ENCODE measurements at places on chromosomes 16 and 17.

GRCh38 chr17:57090560-57091185 is 5.6 kb downstream of the AKAP1 start:
- peak; percentile 46 for DNase-seq

DNA sequence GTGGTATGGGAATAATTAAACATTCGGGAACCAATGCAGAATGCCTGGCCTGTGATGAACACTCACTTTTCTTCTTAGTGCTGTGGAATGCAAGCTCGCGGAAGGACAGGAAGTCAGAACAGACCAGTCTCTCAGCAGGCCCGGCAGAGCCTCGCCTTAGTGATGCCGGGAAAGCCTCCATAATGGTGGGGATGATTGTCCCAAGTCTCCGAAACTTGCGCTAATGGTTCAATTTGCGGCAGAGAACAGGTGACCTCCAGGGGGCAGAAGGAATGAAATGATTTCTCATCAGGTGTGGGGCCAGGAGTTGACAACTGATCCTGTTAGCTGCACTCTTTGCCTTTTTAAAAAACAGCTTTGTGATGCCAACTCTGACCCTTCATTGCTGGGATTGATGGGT is 170.6 kb downstream of the GSG1L start:
- DNase-seq, result no peak

DNA sequence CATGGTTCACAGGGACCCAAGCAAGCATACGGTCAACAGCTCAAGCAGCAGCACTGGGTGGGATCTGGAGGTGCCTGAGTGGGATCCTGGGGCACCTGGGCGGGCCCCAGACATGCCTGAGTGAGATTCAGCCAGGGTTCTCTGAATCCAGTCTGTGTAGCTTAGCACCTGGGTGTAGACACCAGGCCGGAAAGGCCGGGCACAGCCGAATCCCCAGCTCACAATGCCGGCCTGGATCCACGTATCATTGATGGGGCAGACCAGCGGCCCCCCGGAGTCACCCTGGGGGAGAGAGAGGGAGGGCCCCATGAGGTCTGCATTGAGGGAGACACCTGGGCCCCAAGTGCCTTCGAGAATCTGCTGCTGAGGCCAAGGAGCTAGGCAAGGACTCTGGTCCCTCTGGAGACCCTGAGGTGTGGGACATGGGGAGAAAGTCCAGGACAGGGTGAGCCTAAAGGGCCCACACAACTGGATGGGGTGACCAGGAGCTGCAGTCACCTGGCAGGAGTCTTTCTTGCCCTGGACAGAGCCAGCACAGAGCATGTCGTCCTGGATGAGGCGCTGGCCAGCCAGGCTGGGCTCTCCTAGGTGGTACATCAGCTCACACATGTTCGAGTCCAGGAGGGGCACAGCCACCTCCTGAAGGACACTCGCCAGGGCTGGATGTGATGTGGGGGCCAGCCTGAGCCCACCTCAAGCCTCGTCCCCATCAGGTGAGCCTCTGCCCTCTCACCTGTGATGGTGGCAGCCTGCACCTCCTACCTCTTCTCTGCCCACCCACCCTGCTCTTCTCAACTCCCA is 9.7 kb downstream of the ZG16B start:
- DNase-seq, result no peak

- DNase-seq, result no peak
Observed at GRCh38 chr17:33561569-33562334, 268.7 kb upstream of the ASIC2 start.

DNA sequence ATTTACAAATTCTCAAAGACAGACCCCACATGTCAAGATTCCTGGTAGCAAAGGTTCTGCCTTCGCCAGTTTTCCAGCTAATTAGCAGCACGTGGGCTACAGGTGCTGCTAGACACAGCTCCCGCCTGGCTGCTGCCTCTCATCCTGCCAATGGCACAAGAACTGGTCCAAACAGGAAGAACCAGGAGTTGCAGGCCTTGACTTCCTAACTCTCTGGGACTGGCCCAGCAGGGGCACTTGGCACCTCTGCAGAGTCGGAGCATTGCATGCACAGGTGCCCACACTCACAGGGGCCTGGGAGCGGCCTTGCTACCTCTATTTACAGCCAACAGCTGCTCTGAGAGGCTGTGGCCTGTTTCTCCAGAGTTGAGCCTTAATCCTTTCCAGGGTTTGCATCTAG is 39.6 kb downstream of the TK2 start:
- DNase-seq, result no peak

GRCh38 chr17:29291163-29291752 is 2.7 kb downstream of the NUFIP2 start:
- peak; percentile 66 for DNase-seq

GRCh38 chr16:88784856-88785105 is 239 bp downstream of the PIEZO1 start:
- DNase-seq, result no peak

DNA sequence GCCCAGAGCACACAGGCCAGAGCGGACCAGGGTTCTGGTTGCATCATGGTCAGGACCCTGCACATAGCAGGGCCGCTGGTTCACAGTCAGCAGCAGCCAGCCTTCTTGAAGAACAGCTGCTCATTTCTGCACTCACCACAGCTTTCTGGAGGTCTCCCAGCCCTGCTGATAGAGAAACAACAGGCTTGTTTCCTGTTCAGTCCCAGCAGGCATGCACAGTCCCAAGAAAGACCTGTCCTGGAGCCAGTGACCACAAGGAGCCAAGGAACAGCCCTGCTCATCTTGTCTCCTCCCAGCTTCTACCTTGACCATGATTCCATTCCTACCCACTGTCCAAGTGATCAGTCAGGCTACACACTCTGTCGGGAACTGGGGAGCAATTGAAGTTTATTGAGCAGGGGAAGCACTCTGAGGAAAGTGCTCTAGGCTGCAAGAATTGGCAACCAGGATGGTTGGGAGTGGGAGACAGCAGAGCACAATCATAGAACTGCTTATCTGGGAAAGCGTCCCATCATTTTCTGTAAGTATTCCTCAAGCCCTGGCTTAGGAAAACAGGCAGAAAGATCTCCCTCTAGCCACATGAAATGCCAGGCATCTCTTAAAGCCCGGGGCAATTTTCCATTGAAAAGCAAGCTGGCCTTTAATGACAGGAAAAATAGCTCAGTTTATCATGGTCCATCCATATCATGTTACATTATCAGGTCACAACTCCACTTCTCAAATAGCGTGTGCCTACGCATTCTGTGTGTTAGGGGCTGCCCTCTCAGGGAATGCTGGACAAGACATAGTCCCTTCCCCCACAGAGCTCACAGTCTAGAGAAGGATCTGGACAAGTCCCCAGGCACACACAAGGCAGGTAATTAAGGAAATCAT is 155.4 kb upstream of the FOXF1 start:
- no peak for DNase-seq

DNA sequence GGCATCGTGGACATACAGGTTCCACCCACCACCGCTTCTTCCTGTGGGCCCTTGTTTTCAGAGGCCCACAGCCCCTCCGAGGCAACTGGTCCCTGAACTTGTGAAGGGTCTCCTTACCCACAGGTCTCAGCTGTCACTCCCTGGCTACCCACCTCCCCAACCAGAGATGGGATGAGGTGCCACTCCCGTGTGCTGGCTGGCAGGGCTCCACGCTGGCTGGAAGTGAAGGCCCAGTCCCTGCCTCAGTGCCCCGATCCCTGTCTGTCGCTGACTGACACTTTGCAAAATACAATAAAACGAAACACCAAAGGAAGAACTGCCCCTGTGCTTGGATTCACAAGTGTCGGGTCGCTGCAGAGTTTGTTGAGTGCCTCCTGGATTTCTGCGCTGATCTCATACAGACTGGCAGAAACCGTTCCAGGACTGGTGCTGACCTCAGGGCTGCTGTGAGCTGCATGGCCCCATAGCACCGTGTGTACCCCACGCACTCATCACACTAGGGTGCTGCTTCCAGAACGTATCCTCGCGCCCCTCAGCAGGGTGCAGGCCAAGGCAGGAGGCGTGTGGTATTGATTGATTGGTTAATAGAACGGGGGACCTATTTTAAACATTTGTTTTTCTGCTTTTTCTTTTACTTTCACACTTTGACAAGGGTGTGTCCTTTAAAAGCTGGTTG is 57.0 kb downstream of the PGS1 start:
- no peak for DNase-seq

GRCh38 chr16:23207485-23207884 is 24.9 kb downstream of the SCNN1G start:
- no peak for DNase-seq

GRCh38 chr17:42016941-42017865 is at the start of gene DNAJC7:
Gene DNAJC7, minus strand, starts transcription at chr17:42017439. Its CDS starts 23 bp downstream, at chr17:42017416.
- peak; percentile 94 for DNase-seq

DNA sequence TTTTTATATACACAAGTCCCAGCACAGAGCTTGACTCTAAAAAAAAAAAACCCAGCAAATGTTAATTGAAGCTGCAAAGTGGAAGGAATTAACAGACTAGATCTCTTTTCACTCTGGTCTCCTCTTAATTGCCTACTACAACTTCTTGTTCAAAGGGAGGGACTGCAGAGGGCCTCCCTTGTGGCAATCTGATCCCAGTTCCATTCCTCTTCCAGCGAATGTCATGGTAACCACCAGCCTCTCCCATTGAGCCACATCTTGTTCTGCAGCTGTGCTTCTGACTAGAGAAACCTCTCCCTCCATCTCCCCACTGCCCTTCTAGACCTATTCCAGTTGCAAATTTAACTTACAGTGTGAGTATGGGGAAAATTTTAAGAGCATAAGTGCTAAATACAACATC is 5.9 kb downstream of the SUPT6H start:
- DNase-seq, result no peak
